ENCODE measurements at places on chromosomes 5 and 9.
A peak's percentile ranks its signal among the peaks of the same experiment; 100 is the strongest.

GRCh38 chr5:26945901-26946300 is 92.5 kb downstream of the CDH9 start:
- no peak for DNase-seq

DNA sequence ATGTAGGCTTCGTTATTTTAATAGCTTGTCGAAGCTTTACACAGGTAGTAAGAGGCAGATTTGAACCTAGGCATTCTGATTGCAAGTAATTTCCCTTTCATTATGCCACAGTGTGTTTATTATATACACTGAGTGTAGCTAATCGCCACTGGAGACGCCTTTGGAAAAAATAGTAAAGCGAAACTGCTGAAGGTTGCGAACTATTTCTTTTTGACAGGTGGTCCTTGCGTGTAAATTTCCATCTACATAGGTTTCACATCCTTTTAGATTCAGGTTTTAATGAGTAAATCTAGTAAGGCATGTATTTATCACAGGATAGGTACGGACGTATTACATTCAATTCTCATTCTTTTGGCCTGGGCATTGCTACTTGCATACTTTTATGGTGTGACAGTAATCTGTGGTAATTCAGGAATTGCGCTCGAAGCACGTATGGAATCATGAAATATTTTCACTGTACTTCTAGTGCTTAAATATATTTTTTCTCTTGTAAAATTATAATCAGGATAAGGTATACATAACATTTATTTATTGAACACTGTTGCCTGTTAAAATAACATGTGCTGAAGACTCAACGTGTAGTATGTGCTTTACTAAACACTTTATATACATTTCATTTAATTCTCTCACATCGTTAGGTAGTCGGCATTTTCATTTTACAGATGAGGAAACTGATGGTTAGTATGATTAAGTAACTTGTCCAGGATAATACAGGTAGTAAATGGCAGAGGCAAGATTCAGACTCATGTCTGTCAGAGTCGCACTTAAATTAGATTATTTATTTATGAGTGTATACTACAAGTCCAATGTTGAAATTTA is 1.8 kb downstream of the MARCHF6 start:
- DNase-seq: no peak

- peak; percentile 27 for DNase-seq
Measured at GRCh38 chr5:41985945-41986695, 61.0 kb downstream of the FBXO4 start.

DNA sequence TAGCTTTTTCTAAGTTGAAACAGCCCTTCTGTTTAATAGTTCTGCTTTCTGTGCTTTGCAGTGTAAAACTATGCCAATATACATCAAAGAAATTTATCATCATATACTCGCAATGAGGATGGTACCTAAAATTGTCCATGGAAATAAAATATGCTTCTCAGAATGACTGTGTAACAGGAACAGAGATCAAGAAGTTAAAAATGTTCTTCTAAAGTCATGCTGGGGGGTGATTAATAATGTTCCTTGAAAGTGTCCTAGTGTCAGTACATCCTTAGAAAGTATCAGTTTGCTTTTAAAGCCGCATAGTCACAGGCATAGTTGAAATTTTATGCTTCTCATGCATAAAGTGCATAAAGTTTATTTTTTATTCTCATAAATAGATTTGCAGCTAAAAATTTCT is 4.0 kb upstream of the LRRC70 start:
- DNase-seq: no peak

DNA sequence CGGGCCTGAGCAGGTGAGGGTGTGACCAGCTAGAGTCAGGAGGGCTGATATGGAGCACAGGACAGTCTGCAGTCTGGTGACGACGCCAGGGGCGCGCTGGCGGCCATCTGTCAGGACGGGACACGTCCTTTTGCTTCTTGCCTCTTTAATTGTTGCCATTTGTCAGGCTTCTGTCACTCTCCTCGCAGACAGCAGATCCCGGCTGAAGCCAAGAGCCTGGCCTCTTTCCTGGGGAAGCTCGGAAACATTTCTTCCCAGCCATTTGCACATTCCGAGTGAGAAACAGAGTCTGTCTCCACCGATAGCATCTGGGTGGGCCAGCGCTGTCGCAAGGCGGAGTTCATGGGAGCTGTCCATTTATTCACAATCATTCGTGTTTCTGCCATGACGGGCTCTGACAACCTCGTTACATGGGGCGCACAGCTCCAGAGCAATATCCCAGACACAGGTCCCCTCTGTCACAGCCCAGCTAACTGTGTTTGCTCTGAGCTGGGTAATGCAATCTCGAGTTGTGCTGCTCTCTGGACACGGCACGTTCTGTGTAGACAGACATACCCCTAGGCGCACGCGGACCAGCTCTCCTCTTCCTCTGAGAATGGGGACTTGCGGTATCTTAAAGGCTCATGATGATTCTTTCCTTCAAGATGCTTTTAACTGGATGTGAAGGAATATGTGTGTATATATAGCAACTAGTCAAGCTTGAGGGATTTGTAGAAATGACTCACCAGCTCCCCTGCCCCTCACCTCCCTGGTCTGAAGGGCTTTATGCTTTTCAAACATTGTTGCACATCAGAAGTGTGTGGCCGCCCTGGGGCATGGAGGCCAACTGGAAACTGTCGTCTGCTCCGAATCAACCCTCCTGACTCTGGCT is 105.3 kb upstream of the FCN2 start:
- no peak for DNase-seq

- DNase-seq: no peak
Measured at GRCh38 chr5:35881758-35882157, 25.1 kb downstream of the IL7R start.

DNA sequence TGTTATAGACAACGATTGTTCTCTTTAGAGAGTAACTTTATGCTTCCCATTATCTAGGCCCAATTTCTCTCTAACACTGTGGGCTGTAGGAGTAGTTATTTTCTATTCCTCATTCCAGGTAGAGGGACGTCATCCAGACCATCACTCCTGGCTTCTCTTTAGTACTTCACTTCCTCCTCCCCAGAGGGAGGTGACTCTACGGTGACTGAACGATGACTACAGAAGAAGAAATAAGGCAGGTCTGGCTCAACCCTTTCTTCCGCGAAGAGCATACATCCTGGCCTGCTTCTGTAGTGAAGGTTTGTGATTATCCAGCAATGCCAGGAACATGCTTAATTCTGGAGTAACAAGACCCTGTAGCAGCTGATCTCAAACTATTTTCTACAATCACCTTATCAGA is 50.8 kb downstream of the HMGCR start:
- no peak for DNase-seq
